ENCODE measurements at places on chromosomes 1 and 21.

DNA sequence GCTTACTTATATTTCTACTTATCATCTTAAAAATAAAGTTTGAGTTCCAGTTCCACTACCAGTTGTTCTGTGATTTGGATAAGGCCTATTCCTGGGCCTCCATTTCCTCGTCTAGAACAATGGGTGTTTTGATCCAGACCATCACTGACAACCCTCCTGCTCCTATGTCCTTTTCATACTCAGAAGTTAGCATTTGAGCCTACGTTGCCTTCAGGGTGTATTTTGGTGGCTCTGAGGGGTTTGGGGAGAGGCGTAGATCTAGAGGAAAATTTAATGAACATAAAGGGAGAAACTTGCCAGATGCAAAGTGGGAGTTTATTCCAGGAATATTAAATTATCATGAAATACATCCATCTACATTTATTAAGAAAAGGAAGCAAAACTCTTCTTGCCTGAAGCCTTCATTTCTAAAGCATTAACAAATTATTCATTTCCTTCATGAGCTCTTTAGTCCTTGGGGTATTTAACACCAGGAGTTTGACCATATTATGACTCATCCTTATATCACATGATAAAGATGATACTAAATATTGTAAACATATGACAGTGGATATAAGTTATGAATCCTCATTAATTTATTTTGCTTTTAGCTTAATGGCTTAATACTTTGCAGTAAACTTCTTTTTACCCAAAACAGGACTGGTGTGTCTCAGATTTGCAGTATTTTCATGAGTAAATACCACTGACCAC lies 47.2 kb upstream of the SYT14 start:
- no peak for DNase-seq

DNA sequence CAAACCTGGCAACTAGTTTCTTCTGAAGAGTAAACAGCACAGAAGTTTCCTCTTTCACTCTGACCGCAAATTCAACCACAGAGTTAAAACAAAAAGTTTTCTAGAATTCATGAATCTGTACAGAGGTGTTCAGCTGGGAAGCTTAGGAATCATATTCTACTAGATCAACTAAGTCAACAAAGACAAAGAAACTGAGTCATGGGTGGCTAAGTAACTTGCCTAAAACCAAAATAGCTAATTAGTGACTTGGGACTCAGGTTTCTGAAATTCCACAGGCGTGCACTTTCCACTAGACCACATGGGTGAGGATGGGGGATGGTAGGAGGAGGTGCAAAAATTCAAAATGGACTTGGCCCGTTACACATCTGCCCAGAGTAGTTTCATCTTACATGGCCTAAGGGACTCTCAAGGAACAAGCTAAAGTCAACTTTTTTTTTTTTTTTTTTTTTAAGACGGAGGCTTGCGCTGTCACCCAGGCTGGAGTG lies 25.8 kb downstream of the PTPN14 start:
- no peak for DNase-seq

DNA sequence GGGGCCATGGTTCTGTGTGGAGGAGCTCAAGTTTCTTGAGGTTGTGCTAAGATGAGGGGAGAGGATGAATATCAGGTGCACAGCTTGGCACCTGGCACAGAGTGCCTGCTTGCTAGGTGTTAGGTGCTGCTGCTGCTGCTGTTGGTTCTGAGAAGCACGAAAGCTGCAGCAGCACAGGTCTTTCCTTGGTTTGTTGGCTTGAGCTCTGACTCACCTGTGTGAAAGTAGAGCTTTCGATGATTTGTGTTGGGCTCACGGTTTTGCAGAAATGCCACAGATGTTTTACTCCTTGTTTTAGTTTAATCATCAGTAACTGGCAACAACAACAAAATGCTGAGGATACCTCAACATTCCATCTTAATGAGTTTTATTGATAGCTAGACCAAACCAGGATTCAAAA lies 221.6 kb downstream of the BRINP2 start:
- no peak for DNase-seq

DNA sequence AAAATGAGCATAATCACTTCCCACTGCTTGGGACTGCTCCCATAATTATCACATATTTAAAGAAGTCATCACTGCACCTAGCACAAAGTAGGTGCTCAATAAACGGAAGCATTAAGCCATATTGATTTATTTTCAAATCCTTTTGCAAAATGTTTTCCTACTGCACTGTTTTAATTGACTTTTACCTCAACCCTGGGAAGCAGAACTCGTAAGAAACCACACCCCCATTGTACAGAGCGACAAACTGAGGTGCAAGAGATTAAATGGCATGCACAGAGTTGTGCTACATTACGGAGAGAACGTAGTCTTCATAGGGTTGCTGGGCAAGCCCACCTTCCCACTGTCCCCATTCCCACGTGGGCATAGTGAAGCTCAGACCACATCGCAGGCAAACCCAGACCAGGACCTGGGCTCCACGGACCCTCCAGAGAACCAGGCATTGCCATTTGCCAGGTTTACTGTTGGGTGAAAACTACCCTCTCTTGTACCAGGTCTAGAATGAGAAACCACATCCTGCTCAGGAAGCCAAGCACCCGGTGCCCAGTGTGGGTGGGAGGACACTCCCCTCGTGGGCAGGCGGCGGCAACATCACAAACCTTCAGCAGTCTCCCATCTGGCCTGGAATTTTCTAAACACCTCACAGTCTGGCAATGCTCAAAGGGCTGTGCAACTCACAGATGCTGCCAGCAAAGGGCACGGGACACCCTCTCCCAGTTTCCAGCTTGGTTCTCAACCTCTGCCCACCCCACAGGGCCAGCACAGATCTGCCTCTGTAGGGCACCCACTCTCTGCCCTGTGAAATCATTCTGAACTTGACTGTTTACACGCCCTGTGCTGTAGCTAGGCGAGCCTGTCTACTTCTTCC lies 8.2 kb downstream of the IFFO2 start:
- DNase-seq, result no peak

GRCh38 chr1:56967900-56968832 lies 2.4 kb upstream of the C8B start:
- no peak for DNase-seq

GRCh38 chr1:153560771-153561465 lies 4.7 kb downstream of the S100A2 start:
- no peak for DNase-seq

- no peak for DNase-seq
These were observed 14.0 kb upstream of the LORICRIN start for GRCh38 chr1:153245466-153245865.

DNA sequence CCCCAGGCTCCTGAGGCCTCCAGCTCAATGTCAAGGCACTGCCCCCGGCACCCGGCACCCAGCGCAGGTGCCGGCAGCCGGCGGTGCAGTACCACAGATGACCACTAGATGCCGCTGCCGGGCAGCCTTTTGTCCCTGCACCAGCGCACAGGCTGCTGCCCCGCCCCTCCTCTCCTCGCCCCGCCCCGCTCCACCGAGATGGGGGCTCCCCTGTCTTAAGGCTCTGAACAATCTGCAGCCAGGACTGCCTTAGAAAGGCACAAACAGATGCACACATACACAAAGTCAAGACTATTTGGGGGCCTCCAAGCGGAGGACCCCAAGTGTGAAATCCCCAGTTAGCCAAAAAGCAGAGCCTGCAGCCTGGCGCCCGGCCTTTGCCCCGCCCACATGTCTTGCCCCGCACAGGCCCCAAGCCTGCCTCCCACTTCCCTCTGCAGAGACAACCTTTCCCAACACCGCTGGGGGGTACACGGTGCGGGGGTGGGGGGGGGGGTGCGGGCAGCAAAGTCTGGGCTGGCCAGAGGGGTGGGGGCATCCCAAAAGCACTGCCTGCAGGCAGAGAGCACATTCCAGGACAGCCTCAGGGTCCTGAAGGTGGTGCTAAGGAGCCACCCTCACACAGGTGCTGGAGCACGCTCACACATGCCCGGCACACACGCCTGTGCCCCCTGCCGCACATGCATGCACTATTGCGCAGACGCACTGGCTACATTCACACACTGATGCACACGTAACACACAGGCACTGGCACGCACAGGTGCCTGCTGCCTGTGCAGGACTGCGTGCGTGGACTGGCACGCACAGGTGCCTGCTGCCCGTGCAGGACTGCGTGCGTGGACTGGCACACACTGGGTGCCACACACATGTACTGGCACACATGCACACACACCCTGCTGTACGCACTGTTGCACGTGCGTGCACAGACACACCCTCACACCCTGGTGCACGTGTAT lies 37.1 kb downstream of the ARHGEF16 start:
- DNase-seq, result no peak

GRCh38 chr1:228987736-228988506 lies 252.6 kb downstream of the RHOU start:
- DNase-seq, result no peak

GRCh38 chr21:26422138-26422537 lies 150.9 kb downstream of the CYYR1 start:
- DNase-seq, result no peak

DNA sequence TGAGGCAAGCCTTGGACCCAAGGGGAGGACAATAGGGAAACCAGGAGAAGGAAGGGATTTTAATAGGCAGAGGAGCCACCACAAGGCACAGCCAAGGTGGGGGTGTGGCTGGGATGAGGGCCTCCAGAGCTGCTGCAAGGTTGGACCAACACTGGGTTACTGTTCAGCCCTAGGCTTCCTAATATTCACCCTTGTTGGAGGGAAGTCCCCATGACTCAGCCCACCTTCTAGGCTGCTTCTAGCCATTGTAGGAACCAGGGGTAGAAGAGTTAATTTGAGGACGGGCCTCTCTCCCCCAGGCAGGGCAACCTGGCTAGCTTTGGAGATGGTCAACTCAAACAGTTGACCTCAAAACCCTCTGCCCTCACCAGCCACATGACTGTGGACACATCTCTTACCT lies 59.5 kb downstream of the KCNN3 start:
- DNase-seq, result no peak

GRCh38 chr1:84861988-84862644 lies 30.9 kb downstream of the LPAR3 start:
- no peak for DNase-seq

- no peak for DNase-seq
These were observed 113.7 kb upstream of the PLXNA2 start for GRCh38 chr1:208357644-208358507.

DNA sequence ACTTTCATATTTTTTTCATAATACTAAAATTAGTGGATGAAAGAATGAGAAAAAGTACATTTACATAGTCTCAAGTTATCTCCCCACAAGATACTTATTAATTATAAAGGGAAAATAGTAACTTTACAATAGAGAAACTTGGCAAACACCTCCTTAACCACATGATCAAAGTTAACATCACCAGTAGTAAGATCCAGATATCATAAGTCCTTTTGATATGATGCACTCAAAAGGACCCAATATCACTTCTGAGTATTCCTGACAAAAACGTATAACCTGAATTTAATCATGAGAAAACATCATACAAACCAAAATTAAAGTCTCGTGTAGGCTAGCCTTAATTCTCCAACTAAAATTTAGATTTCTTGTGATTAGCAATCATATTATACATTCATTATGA lies 67.4 kb downstream of the LYST start:
- DNase-seq, result no peak

DNA sequence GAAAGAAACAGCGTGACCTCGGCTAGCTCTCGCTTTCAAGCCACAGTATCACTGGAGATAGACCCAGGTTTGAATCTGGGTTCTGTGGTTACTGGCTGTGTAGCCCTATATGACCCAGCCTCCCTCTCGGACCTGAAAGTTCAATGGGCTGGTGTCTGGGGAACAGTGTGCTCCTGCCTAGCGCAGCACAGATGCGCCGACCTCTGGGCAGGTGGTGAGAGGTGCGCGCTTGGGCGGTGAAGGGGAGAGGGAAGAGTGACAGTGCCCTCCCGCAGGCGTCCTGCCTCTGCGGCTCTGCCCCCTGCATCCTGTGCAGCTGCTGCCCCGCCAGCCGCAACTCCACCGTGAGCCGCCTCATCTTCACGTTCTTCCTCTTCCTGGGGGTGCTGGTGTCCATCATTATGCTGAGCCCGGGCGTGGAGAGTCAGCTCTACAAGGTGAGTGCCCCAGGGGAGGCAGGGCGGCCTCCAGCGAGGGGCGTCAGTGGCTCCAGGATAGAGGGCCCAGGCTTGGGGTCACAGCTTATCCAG lies 10.5 kb downstream of the SERINC2 start:
- DNase-seq, result no peak

DNA sequence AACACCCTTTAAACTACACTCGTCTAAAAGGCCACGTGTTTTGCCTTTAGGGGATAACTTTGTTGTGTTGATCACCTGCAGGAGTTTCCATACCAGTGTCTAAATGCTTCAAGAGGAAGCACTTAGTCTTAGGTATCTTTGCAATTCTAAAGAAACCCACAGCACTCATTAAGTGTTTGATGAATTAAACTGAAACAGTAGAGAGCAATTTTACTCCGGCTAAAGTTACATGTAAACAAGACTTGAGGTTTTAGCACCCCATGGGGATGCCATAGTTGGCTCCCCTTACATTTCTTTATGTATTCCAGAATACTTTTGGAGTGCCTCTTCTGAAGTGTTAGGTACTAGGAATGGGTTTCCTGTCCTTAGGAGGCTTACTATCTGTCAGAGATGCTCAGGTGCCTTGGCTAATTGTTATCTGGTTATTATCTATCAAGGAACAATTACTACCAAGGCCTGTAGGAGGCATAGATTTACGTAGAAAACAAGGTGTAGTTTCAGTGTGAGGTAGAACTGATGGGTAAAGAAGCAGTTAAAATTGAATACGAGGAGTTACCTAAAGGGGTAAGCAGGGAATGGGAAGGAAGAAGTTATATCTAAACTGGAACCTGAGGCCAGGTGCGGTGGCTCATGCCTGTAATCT lies 176.8 kb upstream of the SAMSN1 start:
- DNase-seq, result no peak

- DNase-seq, result no peak
These were observed 390.0 kb downstream of the DISC1 start for GRCh38 chr1:232016616-232017015.

DNA sequence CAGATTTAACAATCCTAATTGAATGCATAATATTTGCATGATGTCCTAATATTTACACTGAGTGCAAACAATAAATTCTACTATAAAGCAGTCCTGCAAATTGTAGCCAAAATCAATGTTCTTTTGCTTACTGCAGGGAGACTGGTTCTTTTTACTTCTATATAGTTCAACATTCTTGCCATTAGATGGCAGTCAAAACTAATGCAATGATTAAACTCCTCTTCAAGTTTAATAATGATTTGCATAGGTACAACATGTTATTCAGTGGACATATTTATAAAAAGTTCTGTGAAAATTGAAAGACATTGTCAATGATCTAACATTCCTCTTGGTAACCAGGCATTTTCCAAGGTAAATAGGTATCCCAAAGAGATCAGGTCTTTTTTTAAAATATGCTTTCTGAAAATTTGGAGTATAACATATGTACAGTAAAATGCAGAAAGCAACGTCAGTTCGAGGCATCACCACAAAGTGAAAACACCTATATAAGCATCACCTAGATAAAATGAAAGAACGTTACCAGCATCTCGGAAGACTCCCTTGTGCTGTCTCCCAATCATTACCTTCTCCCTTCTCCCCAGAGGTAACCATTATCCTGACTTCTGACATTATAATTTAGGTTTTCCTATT lies 9.8 kb upstream of the FNBP1L start:
- no peak for DNase-seq

DNA sequence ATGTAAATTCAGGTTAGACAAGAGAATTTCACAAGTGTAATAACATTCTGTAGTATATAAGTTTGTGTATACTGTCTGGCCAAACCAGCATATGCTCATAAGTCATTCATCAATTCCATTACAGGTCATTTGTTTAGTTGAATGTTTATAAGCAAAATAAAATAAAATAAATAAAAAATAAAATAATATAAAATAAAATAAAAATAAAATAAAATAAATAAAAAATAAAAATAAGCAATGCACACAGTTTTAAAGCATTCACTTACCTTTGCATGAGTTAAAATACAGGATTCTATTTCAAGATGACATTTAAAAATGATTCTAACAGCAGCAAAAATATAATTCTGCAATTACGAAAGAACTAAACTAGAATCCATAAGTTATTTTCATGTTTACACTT lies 9.9 kb downstream of the PODN start:
- no peak for DNase-seq
